ENCODE measurements at places on chromosomes 3 and 15. TPM values are rescaled to one million over a fixed set of nuclear protein-coding genes. Genes with fewer than 3 reads are reported as not detected.

DNA sequence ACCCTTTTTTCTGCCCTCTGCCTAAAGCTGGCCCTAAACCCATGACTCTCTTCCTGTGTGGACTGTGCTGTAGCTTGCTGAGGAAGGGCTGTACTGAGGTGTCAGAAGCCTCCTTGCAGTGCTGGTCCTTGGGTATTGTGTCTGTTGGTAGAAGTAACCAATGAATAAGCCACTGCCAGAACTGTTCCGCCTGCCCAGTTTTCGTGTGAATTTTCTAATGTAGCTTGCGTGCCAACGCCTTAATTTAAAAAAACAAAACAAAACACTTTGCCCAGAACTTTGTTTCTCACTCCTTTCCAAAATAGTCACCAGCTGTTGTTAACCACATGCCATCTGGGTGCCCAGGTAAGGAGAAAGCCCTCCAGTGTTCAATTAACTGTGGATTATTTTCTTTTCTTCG is 101.9 kb downstream of the KLHL25 start:
- DNase-seq: no peak

- no peak for DNase-seq
Observed at GRCh38 chr3:120641696-120642246, 40.3 kb downstream of the HGD start.

TRA2B gene
- 427 TPM for total RNA-seq

DNA sequence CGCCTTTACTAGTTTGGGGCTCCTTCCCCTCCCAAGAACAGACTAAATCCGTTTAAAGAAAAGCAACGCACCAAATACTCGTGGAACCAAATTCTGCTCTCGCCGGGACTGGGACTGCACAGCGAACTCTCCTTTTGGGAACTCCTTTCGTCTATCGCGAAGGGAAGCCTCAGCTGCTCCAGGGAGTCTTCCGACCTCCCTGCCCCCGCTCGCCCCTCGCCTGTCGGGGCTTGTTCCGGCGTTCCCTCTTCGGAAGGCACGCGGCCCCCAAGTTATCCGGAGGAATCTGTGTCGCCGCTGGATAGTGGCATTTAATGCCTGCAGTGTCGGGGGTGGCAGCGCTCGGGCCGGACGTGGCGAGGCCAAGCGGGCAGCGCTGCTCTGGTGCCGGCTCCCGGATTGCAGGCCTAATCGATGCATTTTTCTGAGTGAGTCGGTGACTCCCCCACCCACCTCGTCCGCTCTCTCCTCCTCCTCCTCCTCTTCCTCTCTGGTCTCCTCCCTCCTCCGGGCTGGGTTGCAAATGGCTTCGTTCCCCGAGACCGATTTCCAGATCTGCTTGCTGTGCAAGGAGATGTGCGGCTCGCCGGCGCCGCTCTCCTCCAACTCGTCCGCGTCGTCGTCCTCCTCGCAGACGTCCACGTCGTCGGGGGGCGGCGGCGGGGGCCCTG is at the start of gene TRIM71:
Gene TRIM71, plus strand, starts transcription at position 440 of the 671 bp plus-strand sequence. Its CDS starts 84 bp downstream, at position 524.
- no peak for DNase-seq

- DNase-seq: peak; percentile 72
Observed at GRCh38 chr15:63891079-63891767, 57.5 kb upstream of the HERC1 start.

DNA sequence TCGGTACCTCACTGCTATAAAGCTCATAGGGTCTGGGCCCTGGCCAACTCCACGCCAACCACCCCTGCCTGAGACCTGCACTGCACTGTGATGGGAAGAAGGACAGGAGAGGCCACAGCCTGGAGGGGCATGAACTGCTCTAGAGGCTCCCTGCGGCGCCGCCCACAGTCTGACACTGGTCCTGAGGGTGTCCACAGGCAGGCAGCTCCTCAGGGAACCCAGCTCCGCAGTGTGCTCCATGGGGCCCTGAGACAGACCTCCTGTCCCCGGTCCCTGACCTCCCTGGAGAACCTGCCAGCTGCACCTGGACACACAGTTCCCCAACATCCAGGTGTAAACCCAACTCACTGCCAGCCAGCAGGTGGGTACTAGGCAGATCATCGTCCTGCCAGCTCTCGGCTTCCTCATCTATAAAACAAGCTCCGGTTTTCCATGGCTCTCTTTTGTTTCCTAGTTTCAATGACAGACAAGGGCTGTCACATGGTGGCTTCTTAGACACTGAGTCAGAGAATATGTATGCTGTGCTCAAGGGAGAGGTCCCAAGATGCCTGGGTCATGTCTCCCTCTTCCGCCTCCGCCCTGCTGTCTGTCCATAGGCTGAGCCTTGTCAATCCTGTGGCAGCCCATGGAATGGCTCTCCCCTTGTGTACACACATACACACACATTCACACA is 5.1 kb upstream of the HAPLN3 start:
- DNase-seq: peak; percentile 37

- DNase-seq: no peak
Observed at GRCh38 chr15:50224606-50225005, 40.9 kb downstream of the HDC start.

- no peak for DNase-seq
Observed at GRCh38 chr3:15513810-15514662, 7.5 kb downstream of the COLQ start.

LTK gene
- not detected for total RNA-seq

DNA sequence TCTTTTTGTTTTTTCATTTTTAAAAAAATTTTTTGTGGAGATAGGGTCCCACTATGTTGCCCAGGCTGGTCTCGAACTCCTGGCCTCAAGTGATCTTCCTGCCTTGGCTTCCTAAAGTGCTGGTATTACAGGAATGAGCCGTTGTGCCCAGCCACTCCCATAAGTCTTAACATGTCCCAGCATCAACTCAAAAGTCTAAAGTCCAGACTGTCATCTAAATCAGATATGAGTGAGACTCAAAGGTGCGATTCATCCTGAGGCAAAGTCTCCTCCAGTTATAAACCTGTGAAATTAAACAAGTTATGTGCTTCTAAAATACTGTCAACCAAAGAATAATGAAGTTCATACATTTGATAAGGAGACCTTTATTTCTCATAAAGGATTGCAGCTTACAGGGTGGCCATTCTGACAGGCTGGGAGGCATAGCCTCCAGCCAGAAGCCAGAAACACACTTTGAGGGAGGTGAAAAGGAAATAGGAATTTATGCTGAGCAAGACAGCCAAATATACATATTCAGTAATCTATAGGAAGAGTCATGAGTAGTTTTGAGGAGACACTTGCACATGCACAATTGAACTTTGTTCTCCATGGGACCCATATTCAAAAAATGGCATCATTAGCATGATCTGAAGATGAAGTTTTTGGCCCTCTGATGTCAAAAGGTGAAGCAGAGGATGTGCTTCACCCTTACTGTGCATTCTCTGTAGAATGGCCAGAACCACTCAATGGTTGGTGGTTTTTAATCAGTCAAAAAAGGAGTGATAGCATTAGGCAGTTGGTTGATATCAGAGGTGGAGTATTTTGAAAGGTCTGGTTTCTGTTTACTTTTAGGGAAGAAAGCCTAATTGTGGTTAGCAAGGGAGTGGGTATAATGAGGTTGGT is 11.0 kb upstream of the ZNF662 start:
- DNase-seq: no peak

SLC28A1 gene
- not detected for total RNA-seq

GATM gene
- not detected for total RNA-seq

ADAMTSL3 gene
- total RNA-seq: 0.03 TPM

DNA sequence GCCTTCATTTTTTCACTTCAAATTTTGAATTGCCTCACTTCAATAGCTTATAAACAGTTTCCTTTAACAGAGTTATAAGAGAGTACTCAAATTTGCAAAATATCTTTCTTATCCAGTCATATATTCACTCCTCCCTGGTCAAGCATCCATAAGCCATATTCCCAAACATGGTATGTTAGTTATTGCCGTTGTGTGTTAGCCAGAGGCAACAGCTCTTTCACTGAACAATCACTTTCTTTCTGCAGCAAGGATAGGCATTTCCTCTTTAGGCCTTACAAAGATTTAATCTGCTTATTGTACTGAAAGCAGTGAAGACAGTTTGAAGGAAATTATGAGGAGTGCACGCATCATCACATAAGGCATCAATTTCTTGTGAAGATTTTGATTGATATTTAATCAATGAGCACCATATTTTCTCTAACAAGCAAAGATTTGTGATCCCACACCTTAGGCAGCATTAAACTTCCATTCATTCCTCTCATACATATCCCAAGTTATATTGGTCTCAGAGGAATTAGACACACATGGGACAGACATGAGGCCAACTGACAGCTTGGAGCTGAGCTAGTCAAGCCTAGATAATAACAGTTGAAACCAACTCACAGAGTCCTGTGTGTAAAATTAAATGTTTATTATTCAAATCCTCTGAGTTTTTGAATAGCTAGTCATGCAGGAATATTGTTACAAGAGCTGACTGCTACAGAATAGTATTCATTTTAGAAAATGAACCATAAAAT is 80.0 kb upstream of the EPHA6 start:
- DNase-seq: no peak

EFHB gene
- total RNA-seq: 1.8 TPM

- DNase-seq: no peak
Observed at GRCh38 chr3:107745354-107745753, 222.6 kb downstream of the BBX start.

DNA sequence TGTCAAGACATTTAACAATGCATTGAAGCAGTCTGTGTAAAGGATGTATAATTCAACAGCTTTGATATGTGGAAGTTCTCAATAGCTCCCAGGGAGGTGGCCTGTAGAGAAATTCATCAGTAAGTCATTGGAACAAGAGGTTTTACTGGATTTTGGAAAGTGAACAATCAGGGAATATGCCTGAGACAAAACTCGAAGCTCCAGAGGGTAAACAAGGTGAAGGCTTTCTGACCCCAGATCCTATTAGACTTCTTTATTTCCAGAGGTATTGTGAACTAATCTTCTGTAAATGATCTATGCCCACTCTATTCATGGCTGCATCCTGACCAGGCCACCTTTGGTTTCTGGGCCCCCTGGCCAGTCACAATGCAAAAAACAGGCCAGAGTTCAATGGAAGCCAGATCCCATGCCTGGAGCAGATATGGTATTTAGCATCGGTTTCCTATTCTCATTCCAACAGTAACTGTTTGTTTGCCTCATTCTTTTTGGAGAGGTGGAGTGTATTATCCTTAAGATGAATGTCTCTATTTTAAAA is 177.3 kb downstream of the SATB1 start:
- DNase-seq: no peak
